DND-41 (cell line): ENCODE measurements at places on chromosomes 4 and X.

DNA sequence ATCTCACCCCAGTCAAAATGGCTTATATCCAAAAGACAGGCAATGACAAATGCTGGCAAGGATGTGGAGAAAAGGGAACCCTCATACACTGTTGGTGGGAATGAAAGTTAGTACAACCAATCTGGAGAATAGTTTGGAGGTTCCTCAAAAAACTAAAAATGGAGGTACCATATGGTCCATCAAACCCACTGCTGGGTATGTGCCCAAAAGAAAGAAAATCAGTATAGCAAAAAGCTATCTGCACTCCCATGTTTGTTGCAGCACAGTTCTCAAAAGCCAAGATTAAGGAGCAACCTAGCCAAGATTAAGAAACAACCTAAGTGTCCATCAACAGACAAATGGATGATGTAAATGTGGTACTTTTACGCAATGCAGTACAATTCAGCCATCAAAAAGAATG, 70.7 kb downstream of the DCAF12L1 start:
- H3K4me3 ChIP-seq = no peak overlapping the region
- no peaks in the 10 kb centered on the region for H3K36me3 ChIP-seq
- no peaks in the 10 kb centered on the region for H3K27me3 ChIP-seq
- no peaks in the 10 kb centered on the region for H3K4me1 ChIP-seq
- DNase-seq = no peak

DNA sequence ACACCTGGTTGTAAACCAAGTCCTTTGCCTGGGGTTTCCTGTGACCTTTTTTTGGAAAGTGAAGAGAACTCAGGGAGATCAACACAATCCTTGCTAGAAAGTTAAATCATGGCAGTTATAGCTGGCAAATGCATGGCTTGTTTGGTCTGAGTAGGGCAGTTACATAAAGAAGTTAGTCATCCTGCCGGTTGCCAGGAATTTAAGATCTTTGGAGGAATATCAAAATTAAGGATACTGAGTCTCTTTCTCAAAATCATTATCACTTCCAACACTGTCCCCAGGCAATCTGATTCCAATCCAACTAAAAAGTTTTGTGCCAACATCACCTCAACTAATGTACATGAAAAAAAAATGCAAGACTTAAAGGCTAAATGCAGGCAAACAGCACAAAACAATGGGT, 40.3 kb downstream of the C4orf54 start:
- no peaks in the 10 kb centered on the region for H3K4me1 ChIP-seq
- DNase-seq = no peak
- H3K27me3 ChIP-seq = no peaks in the 10 kb centered on the region
- H3K36me3 ChIP-seq = no peaks in the 10 kb centered on the region
- no peak overlapping the region for H3K27ac ChIP-seq

- no peak overlapping the region for H3K4me3 ChIP-seq
- H3K4me1 ChIP-seq = no peaks in the 10 kb centered on the region
- no peak overlapping the region for H3K27ac ChIP-seq
- H3K27me3 ChIP-seq = no peaks in the 10 kb centered on the region
These were observed 55.2 kb downstream of the HPGD start for GRCh38 chr4:174467107-174467506.

DNA sequence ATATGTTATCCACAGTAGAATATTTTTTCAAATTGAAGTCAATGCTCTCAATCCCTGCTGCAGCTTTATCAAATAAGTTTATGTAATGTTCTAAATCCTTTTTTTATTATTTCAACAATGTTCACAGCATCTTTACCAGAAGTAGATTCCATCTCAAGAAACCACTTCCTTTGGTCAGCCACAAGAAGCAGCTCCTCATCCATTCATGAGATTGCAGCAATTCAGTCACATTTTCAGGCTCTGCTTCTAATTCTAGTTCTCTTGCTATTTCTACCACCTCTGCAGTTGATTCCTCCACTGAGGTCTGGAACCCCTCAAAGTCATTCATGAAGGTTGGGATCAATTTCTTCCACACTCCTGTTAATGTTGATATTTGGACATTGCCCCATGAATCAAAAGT, 2301.3 kb upstream of the TENM3 start:
- no peak overlapping the region for H3K27ac ChIP-seq
- H3K4me1 ChIP-seq = peaks cover 7% of the 10 kb centered on the region; the same call in 1 of the 2 replicates
- H3K36me3 ChIP-seq = no peaks in the 10 kb centered on the region
- H3K27me3 ChIP-seq = no peaks in the 10 kb centered on the region
- peak; percentile 24 for DNase-seq

GRCh38 chr4:71232056-71232430, 106.8 kb upstream of the SLC4A4 start:
- no peaks in the 10 kb centered on the region for H3K27me3 ChIP-seq
- no peak for DNase-seq
- no peak overlapping the region for H3K27ac ChIP-seq
- no peak overlapping the region for H3K4me3 ChIP-seq
- H3K36me3 ChIP-seq = no peaks in the 10 kb centered on the region

GRCh38 chrX:24294619-24295018, 19.2 kb downstream of the SUPT20HL2 start:
- no peaks in the 10 kb centered on the region for H3K4me1 ChIP-seq
- H3K36me3 ChIP-seq = no peaks in the 10 kb centered on the region
- no peak overlapping the region for H3K4me3 ChIP-seq
- H3K27ac ChIP-seq = no peak overlapping the region
- H3K27me3 ChIP-seq = no peaks in the 10 kb centered on the region

- DNase-seq = no peak
- no peak overlapping the region for H3K27ac ChIP-seq
- H3K4me1 ChIP-seq = no peaks in the 10 kb centered on the region
- H3K27me3 ChIP-seq = no peaks in the 10 kb centered on the region
- no peak overlapping the region for H3K4me3 ChIP-seq
These were observed 50.3 kb downstream of the MED28 start for GRCh38 chr4:17664755-17665154.

DNA sequence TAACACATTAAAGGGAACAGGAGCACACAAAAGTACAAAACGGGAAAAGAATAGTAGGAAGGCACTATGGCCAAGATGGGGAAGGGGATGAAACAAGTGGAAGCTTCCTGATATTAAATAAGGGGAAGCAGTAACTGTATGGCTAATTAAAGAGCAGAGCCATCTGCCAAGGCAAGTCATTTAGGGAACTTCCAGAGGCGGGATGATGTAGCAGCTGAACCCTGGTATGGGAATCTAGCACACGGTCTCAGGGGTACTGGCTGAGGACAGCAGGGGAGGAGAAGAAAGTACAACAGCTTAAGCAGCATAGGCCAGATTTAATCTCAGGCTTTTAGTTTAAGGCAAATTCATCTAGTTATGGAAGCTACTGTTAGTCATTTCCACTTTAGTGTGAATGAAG, 59.1 kb downstream of the IGFBP7 start:
- DNase-seq = no peak
- no peaks in the 10 kb centered on the region for H3K27me3 ChIP-seq
- no peak overlapping the region for H3K4me3 ChIP-seq
- no peak overlapping the region for H3K27ac ChIP-seq

GRCh38 chrX:94830717-94831116, 1156.7 kb downstream of the FAM133A start:
- no peaks in the 10 kb centered on the region for H3K27me3 ChIP-seq
- DNase-seq = no peak
- no peaks in the 10 kb centered on the region for H3K36me3 ChIP-seq
- no peak overlapping the region for H3K27ac ChIP-seq
- no peaks in the 10 kb centered on the region for H3K4me1 ChIP-seq

DNA sequence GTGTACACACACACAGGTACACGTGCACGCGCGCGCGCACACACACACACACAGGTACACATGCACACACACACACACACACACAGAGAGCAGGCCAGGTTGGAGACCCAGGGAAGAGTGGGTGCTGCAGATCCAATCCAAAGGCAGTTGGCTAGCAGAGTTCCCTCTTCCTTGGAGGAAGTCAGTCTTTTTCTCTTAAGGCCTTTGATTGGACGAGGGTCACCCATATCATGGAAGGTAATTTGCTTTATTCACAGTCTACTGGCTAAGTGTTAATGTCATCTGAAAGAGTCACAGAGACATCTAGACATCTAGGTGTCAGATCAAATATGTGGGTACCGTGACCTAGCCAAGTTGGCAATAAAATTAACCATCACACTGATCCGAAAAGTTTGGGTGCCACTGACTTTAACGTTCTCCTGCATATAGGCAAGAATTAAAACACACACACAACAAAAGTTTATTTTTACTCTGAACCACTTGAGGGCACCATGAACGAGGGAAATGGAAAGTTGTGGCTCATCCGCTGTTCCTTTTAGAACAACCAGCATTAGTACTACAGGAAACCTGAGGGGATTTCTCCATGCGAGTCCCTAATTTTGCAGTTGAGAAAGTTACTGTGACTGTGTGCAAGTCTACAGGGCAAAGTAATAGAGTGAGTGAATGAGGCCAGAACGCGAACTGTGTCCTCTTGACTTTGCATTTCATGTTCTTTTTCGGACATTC, 66.0 kb upstream of the STOX2 start:
- DNase-seq = no peak
- H3K27me3 ChIP-seq = no peaks in the 10 kb centered on the region
- no peak overlapping the region for H3K27ac ChIP-seq
- no peaks in the 10 kb centered on the region for H3K36me3 ChIP-seq
- no peaks in the 10 kb centered on the region for H3K4me1 ChIP-seq
- no peak overlapping the region for H3K4me3 ChIP-seq

DNA sequence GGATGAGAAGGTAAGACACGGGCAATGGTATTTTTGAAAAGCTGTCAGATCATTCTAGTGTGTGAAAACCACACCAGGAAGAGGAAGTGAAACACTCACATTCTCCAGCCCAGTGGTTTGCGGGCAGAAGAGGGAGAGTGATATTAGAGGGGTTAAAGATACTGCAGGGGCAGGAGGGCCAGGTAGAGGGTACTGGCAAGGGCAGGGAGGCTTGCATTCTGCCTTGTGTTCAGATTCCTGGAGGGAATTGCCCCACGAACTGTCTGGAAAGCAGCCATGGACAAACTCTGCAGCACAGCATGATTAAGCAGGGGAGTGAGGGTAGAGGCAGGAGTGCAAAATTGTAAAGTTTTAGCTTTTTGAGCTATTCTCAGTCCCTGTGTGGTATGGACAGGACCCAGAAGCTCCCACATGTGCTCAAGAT, 30.9 kb downstream of the NIPAL1 start:
- peak; percentile 38 for DNase-seq
- H3K36me3 ChIP-seq = no peaks in the 10 kb centered on the region
- H3K4me3 ChIP-seq = no peak overlapping the region
- peaks cover 11% of the 10 kb centered on the region for H3K4me1 ChIP-seq
- H3K27ac ChIP-seq = no peak overlapping the region
- peaks cover 12% of the 10 kb centered on the region for H3K27me3 ChIP-seq

GRCh38 chrX:153304988-153305736, 16.4 kb downstream of the PNMA6F start:
- peaks cover 3% of the 10 kb centered on the region for H3K27me3 ChIP-seq
- no peaks in the 10 kb centered on the region for H3K36me3 ChIP-seq
- H3K4me1 ChIP-seq = no peaks in the 10 kb centered on the region
- H3K27ac ChIP-seq = no peak overlapping the region
- H3K4me3 ChIP-seq = no peak overlapping the region

DNA sequence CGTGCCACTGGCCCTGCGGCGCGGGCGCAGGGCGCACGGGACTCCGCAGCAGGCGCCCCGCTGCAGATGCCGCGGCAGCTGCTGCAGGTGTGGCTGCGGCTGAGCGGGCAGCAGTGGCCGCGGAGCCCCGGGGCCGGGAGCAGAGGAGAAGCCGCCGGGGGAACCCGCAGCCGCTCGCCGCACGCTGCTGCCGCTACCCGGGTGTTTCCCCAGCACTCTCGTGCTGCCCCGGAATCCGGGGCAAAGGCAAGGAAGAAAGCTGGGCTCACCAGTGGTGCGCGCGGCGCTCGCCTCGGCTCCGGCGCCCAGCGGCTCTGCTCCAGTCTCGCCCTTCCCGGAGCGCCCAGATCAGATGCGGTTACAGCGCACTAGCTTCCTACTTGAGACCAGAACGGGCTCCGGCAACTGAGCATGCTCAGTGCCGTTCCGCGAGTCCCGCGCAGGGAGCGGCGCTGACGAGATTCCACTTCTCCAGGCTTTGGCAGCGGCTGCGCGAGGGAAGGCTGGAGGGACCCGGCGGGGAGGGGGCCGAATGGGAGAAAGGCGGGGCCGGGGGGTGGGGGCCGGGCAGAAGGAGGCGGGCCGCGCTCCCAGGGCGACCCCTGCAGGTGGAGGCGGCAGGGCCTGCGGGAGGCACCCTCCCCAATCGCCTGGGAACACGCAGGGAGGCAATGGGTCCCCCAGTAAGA, at the start of gene APBB2:
Gene APBB2 (minus strand): TSS at position 407 of the 689 bp plus-strand sequence. CDS start 181,288 bp downstream, outside the sequence.
- H3K27me3 ChIP-seq = no peaks in the 10 kb centered on the region
- no peaks in the 10 kb centered on the region for H3K4me1 ChIP-seq
- no peak within 1 kb of the TSS for H3K4me3 ChIP-seq
- no peak within 1 kb of the TSS for H3K27ac ChIP-seq

- no peaks in the 10 kb centered on the region for H3K27me3 ChIP-seq
- no peak for DNase-seq
- no peak overlapping the region for H3K27ac ChIP-seq
These were observed 15.0 kb downstream of the IDS start for GRCh38 chrX:149490100-149490499.

- H3K4me1 ChIP-seq = no peaks in the 10 kb centered on the region
- H3K36me3 ChIP-seq = no peaks in the 10 kb centered on the region
- H3K4me3 ChIP-seq = no peak overlapping the region
- no peak overlapping the region for H3K27ac ChIP-seq
These were observed 95.1 kb downstream of the TMEM47 start for GRCh38 chrX:34562006-34562405.

DNA sequence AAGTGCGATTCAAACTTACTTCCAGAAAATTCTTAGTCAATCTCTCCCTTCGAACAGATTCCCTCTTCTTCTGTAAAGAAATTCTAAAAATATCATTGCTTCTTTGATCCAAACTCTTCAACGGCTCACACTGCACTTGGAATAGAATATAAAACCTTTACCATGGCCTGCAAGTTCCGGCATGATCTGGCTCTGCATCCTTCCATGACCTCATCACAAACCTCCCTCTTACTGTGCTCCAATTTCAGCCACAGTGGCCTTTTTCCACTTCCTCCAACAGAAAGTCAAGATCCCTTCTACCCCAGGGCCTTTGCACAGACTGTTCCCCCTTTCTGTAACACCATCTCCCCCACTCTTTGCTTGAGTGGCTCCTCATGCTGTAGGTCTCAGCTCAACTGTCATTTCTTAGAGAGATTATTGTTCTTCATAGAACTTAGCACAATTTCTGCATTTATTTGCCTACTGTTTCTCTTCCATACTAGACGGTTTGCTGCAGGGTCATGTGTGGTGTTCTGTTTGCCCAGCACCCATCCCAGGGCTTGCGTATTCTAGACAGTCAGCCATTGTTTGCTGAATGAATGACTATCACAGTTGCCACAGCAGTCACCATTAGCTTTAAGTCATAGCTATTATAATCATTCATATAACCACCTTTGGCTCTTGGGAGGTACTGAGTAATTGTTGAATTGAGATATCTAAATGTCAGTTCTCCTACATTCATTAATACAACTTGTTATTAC, 1.9 kb upstream of the STOX2 start:
- DNase-seq = no peak
- H3K4me3 ChIP-seq = no peak overlapping the region
- H3K36me3 ChIP-seq = no peaks in the 10 kb centered on the region
- no peak overlapping the region for H3K27ac ChIP-seq
- H3K4me1 ChIP-seq = no peaks in the 10 kb centered on the region

DNA sequence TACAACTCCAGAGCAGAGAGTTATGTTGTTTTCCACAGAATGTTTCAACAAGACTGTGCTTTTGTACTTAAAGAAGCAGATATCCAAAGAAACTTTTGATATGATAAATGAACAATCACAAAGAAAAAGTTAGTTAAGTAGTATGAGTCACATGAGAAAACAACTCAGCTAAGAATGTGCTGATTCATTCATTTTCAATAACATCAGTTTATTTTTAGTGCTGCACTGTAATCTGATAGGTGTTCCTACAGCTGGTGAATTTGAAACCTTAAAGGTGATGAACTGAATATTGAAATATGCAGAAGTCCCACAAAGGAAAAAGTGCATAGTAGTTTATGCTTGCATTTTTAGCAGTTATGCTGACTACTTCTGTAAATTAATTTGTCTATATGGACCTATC, 180.3 kb upstream of the TENM3 start:
- H3K4me1 ChIP-seq = no peaks in the 10 kb centered on the region
- no peak overlapping the region for H3K27ac ChIP-seq
- no peak overlapping the region for H3K4me3 ChIP-seq
